NCI-H2029 (cell line): ENCODE measurements at places on chromosomes 16 and 17.

GRCh38 chr17:18233803-18234518 lies 8.5 kb downstream of the LLGL1 start:
- DNase-seq = no peak

DNA sequence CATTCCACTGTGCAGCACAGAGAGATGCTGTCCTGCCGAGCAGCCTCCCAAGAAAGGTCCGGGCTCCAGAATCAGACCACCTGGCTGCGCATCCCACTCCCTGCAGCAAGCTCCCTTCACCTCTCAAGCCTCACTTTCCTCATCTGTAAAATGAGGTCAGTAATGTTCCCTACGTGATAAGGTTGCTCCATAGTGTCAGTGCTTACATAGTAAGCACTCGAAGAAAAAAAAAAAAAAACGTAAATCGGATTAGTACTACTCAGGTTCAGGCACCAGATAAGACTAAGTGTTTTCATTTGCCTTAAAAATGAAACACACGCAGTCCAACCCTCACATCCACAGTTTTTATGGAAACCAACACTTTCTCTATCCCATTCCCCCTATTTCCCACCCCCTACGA lies 76.7 kb downstream of the CCT6B start:
- no peak for DNase-seq

DNA sequence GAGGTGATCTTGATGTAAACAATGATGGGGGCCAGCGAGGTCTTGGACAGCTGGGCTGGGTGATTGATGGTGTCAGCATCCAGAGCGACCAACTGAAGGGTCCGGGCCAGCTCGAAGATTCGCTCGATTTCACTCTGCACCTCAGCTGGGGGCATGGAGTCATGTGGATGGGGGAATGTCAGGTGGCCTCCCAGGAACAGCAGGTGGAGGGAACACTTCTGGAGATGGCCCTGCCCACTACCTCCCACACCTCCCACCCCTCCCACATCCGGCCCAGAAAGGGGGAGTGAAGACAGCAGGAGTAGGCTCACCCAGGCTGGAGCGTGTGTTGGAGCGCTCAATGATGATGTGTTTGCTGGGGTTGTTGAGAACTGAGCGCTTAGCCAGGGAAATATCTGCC lies 13.7 kb downstream of the CACNB1 start:
- no peak for DNase-seq

DNA sequence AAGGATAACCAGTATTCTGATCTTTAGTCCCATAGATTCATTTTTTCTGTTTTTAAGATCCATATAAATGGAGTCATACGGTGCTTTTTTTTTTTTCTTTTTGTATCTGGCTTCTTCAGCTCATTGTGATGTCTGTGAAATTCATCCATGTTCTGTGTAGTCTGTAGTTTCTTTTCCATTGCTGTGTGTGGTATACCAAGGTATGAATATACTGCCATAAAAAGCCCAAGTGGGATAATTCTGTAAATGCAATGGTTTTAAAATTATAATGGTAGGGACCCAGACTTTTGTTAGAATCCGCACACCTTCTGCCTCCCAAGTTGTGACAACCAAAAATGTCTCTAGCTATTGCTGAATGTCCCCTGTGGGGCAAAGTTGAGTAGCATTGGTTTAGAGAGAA lies 7.6 kb downstream of the NUP93 start:
- DNase-seq = no peak

GRCh38 chr16:75987323-75987722 lies 261.0 kb upstream of the CPHXL start:
- DNase-seq = no peak

DNA sequence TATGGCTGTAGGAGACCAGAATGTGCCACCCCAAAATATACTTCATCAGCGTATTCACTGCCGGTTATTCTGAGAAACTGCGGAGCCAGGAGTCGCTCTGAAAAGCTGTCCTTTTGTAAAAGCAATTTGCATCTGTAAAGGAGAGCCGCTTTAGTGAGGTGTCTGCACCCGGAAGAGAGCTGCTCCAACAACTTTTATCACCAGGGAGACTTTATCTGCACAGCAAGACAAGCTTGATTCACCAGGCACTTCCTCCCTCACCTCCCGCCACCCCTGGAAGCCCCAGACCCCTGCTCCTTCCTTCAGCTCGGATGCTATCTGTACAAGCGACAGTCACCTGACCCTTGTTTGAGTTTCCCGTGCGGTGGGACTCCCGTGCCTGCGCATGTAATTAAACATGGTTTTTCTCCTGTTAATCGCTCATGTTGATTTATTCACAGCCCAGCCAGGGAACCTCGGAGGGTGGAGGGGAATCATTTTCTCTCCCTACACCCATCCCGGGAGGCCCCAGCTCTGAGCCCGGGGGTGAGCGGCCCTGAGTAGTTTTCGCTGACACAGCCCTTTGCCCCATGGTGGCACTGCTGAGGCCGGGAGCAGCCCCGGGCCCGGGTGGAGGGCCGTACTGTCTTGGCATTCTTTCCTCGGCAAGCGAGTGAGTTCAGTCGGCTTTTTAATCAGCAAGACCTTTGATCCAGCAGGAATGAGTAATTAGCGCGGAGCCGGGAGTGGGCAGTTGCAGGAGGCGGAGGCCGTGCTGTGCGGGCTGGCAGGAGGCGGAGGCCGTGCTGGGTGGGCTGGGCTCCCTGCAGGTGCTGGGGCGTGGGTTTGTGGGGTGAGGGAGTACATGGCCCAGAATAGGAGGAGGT lies 222.7 kb upstream of the CIBAR2 start:
- DNase-seq = no peak

DNA sequence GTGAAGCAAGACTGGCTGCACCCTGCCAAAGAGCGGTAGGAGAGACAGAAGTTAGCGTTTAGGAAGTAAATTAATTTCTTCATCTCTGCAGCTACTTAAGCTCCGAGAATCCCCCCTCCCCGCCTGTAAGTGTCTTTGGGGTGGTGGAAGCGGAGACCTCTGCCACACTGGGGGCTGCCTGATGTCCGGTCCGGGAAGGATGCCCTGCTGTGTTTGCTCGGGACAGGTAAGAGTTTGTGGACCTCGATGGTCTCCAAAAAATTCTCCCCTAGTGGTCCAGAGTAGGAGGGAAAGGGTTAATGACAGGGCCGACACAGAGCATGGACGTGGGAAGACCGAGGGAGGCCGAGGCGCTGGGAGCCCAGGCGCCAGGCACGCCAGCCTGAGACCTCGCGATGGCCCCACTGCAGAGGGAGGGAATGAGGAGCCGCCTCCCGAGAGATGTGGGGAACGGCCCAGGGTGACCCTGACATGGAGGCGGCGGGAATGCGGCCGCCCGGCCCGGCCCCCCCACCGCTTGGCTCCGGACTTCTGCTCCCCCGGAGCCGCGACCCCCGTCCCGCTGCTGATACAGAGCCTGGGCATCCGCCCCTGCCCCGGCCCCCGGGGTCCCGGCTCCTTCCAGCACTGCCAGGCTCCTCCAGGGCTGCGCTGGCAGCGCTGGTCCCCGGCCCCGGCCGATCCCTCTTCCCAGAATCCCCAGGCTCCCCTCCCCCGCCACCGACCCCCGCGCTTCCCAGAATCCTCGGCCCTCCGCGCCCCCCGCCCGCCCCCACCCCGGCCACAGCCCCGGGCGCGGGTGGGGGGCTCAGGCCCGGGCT lies 680 bp downstream of the ZNF629 start:
- DNase-seq = no peak

DNA sequence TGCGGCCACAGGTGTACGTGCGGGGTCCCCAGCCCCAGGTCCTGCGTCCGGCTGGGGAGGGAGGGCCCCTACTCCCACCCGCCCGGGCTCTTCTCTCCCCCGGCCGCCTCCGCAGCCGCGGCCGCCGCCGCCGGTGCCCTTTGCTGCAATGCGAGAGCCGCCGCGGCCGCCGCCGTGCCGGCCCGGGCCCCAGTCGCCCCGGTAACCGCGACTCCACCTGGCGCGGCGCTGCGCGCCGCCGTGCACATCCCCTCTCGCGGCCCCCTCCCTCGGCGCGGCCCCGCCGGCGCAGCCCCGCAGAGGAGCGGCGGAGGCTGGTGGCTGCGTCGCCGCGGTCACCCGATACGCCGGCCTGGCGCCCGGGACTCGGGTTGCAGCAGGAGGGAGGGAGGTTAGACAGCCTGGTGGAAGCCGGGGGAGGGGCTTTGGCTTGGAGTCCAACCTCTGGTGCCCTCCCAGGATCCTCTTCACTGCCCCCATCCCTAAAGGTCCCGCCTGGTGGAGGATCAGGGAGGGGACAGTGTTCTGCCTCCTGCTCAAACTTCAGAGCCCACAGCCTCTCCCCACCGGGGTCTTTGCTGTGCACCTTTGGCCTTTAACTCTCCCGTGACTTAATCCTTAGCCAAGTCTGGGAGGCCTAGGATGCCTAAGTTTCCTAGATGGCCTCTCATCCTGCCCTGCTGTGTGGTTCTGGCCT lies 32.9 kb downstream of the SRCIN1 start:
- DNase-seq = peak; percentile 50

DNA sequence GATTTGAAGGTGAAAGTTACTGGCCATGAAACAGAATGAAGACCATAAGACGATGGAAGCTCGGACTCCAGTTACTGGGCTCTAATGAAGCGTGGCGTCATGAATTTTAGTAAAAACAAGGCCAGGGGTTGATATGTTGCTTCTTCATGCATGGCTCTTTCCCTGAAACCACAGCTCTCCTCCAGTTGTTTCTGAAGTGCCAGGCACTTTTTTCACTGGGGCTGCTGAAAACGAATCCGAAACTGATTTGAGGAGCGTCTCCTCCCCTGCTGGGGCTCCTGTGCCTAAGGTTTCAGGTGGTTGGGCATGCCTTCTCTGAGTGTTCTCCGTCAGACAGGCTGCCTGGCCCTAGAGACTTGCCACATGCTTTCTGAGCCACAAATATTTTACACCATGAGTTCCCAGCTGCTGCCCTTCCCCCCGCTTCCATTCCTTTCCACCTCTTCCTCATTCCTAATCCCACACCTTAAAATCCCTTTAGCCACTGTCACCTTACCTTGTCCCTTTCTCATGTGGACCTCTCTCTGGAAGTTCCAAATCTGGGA lies 3.7 kb upstream of the MYL4 start:
- DNase-seq = peak; percentile 84

GRCh38 chr17:78406920-78407319 lies 28.5 kb downstream of the PGS1 start:
- no peak for DNase-seq

DNA sequence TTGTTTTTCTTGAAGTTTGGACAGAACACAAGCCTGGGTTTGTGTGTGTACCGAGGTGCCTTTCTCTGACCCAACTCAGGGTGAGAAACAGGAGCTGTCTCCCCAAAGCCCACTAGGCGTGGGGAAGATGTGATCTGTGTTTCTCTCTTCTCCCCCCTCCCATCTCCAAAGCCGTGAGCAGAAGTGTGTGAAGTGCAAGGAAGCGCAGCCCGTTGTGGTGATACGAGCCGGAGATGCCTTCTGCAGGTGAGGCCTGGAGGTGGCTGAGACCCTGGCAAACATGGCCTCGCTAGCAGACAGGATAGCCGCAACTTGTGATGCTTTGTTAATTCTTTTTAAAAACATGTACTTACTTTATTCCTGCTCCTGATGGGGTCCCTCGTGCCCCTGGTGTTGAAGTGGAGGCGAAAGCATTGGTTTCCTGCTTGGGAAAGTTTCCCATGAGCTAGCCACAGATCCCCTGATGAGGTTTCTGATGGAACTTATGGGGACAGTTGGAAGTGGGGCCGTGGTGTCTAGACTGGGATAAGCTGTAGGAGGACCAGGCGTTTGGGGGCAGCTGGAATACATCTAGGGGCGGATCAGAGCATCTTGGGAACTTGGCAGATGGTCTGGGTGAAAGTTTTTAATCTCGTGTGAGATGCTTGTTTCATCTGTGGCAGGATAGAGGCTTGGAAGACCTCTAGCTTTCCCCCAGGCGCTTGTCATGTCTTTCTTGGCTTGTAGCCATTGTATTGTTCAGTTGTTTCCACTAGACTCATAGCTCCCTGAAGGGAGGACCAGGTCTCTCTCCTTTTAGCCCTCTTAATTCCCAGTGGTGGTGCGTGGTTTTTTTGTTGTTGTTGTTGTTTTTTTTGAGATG lies 893 bp downstream of the CTU2 start:
- DNase-seq = no peak

GRCh38 chr17:79515646-79516571 lies 94.9 kb downstream of the RBFOX3 start:
- DNase-seq = no peak

DNA sequence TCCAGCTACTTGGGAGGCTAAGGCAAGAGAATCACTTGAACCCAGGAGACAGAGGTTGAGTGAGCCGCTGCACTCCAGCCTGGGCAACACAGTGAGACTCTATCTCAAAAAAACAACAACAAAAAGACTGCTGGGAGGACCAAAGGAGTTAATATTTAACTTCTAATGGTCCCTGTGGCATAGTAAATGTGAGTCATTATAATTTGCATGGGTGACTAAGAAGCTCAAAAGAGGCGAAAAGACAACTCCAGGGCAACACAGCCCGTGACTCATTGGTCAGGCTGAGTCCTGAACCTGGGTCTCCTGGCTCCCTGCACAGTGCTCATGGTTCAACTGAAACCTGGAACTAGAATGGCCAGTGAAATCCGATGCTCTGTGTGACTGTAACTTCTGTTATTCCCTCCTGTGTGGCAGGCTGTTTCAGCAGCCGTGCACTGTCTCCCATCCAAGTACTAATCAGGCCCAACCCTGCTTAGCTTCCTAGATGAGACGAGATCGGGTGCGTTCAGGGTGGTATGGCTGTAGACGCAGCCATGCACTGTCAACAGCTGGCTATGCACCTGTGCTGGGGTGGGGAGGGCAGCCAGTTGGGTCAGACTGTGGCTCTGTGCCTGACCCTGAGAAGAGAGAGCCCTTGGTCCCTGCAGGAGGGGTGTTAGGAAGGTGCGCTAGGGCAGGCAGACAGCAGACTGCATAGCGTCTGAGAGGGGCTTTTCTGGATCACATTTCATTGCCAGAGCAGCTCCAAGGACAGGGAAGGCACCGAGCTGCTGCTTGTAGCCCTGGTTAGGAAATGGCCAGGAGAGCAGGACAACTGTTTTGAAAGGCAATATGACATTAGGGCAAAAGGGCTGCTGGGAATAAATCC lies 14.5 kb upstream of the GPRC5C start:
- no peak for DNase-seq

DNA sequence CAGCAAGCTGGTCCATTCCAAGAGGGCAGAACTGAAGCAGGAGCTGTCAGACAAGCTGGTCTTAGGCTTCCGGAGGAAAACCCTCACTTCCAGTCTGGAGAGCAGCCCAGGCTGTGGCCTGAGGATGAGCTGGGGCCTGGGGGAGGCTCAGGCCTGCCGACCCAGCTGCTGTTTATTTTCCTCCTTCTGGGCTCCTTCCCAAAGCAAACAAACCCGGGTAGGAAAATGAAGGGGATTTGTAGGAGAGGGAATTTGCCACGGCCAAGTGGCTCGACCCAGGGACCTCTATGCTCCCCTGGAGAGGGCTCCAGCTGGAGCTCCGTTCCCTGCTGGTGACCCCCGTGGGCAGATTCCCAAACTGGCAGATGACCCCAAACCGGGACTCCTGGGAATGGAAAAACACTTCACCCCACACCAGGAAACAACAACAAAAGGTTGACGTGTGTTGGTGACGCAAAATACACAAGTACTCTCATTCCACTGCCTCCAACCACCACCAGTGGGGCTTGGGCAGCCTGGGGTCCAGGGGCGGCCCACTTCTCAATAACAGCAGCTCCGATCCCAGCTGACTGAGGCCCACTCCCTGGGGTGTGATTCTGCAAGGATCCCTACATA lies 8.8 kb downstream of the JUP start:
- peak; percentile 96 for DNase-seq
